PC-3 (cell line): ENCODE measurements at places on chromosomes 5 and 9. TPM values are rescaled to one million over a fixed set of nuclear protein-coding genes. Genes with fewer than 3 reads are reported as not detected.

The GNAQ gene
- total RNA-seq, result 0.51 and 0.86 TPM in 2 replicates

The TLX3 gene
- total RNA-seq, result not detected in 2 replicates

The C1QTNF3 gene
- total RNA-seq, result 0.92 and 1.1 TPM in 2 replicates

The ZMYND19 gene
- total RNA-seq, result 39.5 and 42.6 TPM in 2 replicates

The PCDHA9 gene
- 0.22 and 0.35 TPM in 2 replicates for total RNA-seq

The AJM1 gene
- total RNA-seq, result 1.4 and 2.6 TPM in 2 replicates

The CTXN3 gene
- total RNA-seq, result not detected in 2 replicates

The PCDHB2 gene
- total RNA-seq, result 13.8 and 15.0 TPM in 2 replicates

The ABCA1 gene
- 2.3 and 2.5 TPM in 2 replicates for total RNA-seq

The OMD gene
- not detected in 2 replicates for total RNA-seq
